ENCODE measurements at places on chromosomes 3 and 15. TPM values are rescaled to one million over a fixed set of nuclear protein-coding genes. Genes with fewer than 3 reads are reported as not detected.

The MANF gene
- total RNA-seq = 45.0 TPM

The FSIP1 gene
- 1.2 TPM for total RNA-seq

The DGKG gene
- 2.3 TPM for total RNA-seq

The THAP10 gene
- total RNA-seq = 2.8 TPM

The CPA3 gene
- total RNA-seq = 1.6 TPM

The ATP13A4 gene
- total RNA-seq = 2.9 TPM

The MYL3 gene
- 23.5 TPM for total RNA-seq

The NR1I2 gene
- total RNA-seq = 0.47 TPM

The SAMD7 gene
- 0.18 TPM for total RNA-seq

The GOLGA6L10 gene
- total RNA-seq = 7.0 TPM

The CSPG4 gene
- total RNA-seq = 45.7 TPM

The CILP gene
- 9.8 TPM for total RNA-seq

The GP5 gene
- 1.6 TPM for total RNA-seq

The ANKRD34C gene
- total RNA-seq = 0.12 TPM

The CPLX3 gene
- total RNA-seq = not detected

The SERINC4 gene
- 0.23 TPM for total RNA-seq

The GADL1 gene
- 6.2 TPM for total RNA-seq

The CELF6 gene
- 2.4 TPM for total RNA-seq

The MAN2A2 gene
- total RNA-seq = 45.9 TPM

The PTPRG gene
- total RNA-seq = 135 TPM

The BSN gene
- total RNA-seq = 1.5 TPM

The ZNF80 gene
- 0.06 TPM for total RNA-seq

The DUOXA2 gene
- not detected for total RNA-seq

The PEAK1 gene
- total RNA-seq = 69.8 TPM

The GCSAM gene
- total RNA-seq = 0.99 TPM

The NR2C2 gene
- 59.0 TPM for total RNA-seq

The TGM5 gene
- not detected for total RNA-seq

The SNURF gene
- total RNA-seq = 59.5 TPM

The DPPA4 gene
- 6.1 TPM for total RNA-seq

The FRMD5 gene
- 0.82 TPM for total RNA-seq

The AMIGO3 gene
- total RNA-seq = 0.41 TPM

The NOX5 gene
- total RNA-seq = 0.23 TPM

The SMCO1 gene
- total RNA-seq = 3.5 TPM

The FRMD4B gene
- total RNA-seq = 54.9 TPM

The SH2D7 gene
- not detected for total RNA-seq

The LRRC34 gene
- total RNA-seq = 8.3 TPM

The GOLGA8Q gene
- 1.3 TPM for total RNA-seq

The WDR76 gene
- 8.8 TPM for total RNA-seq

The C15orf39 gene
- 15.1 TPM for total RNA-seq

The ALPK3 gene
- total RNA-seq = 20.2 TPM

The CASR gene
- total RNA-seq = 24.4 TPM

The CX3CR1 gene
- total RNA-seq = 5.3 TPM

The PARP15 gene
- total RNA-seq = 1.6 TPM

The ATP8B4 gene
- 16.1 TPM for total RNA-seq
